Type B pancreatic cell (in vitro differentiated cells): ENCODE measurements at places on chromosomes 1 and 21. TPM values are rescaled to one million over a fixed set of nuclear protein-coding genes. Genes with fewer than 3 reads are reported as not detected.

The WNT2B gene
- total RNA-seq: 2.7 and 41.0 TPM in 2 replicates

The TMEM269 gene
- 0.41 and 0.57 TPM in 2 replicates for total RNA-seq

The SEC16B gene
- total RNA-seq: 0.69 and 1.3 TPM in 2 replicates

The SLC2A5 gene
- total RNA-seq: 2.7 and 10.7 TPM in 2 replicates

The RYR2 gene
- 0.58 and 1.0 TPM in 2 replicates for total RNA-seq

The OR2L3 gene
- not detected in 2 replicates for total RNA-seq

The PNRC2 gene
- total RNA-seq: 132 and 146 TPM in 2 replicates

DNA sequence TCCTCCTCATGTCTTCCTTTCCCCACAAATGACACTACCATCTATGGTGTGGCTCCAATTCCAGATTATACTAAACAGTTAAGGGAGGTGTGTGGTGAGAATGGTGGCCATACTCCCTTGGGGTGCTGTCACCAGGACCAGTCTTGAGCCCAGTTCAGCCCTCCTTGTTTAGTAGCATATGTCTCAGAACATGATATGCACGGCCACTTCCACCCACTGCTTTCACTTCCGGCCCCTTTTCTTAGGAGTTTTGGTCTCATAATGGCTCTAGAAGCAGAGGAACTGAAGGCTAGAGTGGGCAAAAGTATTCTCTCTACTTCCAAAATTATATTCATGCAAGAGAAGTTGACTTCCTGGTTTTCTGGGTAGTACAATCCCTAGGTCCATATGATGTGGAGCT is 45.3 kb upstream of the CACNA1E start:
- no peak for DNase-seq
- H3K36me3 ChIP-seq: no peaks in the 10 kb centered on the region
- no peak overlapping the region for H3K27ac ChIP-seq
- peaks cover 30% of the 10 kb centered on the region for H3K27me3 ChIP-seq

- H3K27me3 ChIP-seq: no peaks in the 10 kb centered on the region
- H3K27ac ChIP-seq: peak overlapping the region; percentile 80
- peak overlapping the region; percentile 97 for H3K4me3 ChIP-seq
- H3K4me1 ChIP-seq: peaks cover 11% of the 10 kb centered on the region
- no peak for DNase-seq
Measured at GRCh38 chr1:11058595-11059154, 1.1 kb downstream of the SRM start.

DNA sequence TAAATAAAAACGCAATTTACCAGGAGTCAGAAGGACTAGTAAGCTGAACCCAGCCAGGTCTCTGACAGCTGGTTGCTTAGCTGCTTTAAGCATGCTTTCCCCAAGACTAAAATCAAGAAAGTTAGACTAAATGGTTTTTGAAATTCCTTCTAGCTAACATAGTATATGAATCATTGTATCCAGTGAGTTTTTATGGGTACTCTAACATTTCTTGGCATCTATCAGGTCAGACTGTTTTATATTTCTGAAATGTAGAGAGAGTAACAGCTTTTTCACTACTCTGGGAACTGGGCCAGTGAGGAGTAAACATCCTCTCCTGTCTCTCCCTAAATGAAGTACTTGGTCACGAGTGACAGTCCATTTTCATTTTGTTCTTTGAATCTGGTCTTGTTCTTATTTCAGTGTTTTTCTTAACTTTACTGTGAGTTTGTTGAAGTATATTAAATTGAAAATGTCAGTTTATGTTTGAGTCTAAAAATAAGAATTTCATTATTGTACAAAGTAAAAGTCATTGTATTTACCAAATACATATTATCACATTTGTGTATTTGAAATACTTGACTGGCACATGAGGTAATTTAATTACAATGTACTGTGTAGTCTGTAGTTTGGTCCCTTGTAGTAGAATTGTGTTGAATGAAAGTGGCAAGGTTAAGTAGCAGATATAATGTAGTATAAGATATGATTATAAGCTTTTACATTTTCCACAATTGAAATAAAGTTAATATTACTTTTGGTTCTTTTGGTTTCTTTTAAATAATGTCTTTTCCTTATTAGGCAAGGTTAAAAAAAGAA is 47.6 kb downstream of the PKN2 start:
- H3K4me1 ChIP-seq: peaks cover 15% of the 10 kb centered on the region
- no peaks in the 10 kb centered on the region for H3K27me3 ChIP-seq
- no peak overlapping the region for H3K4me3 ChIP-seq
- H3K36me3 ChIP-seq: peaks cover 33% of the 10 kb centered on the region

DNA sequence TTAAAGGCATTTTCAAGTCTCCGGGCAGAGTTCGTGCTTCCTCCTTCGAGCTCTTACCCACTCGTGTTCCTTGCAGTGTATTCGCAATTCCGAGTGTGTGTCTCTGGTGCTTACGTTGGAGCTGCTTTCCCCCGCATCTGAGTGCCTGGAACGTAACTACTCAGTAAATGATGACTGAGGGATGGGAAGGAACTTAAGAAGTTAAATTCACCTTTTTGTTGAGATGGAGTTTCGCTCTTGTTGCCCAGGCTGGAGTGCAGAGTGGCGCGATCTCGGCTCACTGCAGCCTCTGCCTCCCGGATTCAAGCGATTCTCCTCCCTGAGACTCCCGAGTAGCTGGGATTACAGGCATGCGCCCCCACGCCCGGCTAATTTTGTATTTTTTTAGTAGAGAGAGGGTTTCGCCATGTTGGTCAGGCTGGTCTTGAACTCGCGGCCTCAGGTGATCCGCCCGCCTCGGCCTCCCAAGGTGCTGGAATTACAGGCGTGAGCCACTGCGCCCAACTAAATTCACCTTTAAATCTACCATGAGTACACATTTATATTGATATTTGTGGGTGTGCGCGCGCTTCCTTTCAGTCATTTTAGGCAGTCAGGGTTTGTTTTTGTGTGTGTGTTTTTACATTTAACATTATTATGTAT is 837 bp downstream of the NDUFS5 start:
- H3K4me1 ChIP-seq: peaks cover 8% of the 10 kb centered on the region
- no peaks in the 10 kb centered on the region for H3K27me3 ChIP-seq
- H3K4me3 ChIP-seq: peak overlapping the region; percentile 96
- H3K36me3 ChIP-seq: peaks cover 14% of the 10 kb centered on the region

GRCh38 chr1:156936721-156937220 is 16.3 kb downstream of the LRRC71 start:
- no peak overlapping the region for H3K4me3 ChIP-seq
- peaks cover 17% of the 10 kb centered on the region for H3K36me3 ChIP-seq
- peaks cover 5% of the 10 kb centered on the region for H3K27me3 ChIP-seq
- no peak overlapping the region for H3K27ac ChIP-seq
- peaks cover 6% of the 10 kb centered on the region for H3K4me1 ChIP-seq

DNA sequence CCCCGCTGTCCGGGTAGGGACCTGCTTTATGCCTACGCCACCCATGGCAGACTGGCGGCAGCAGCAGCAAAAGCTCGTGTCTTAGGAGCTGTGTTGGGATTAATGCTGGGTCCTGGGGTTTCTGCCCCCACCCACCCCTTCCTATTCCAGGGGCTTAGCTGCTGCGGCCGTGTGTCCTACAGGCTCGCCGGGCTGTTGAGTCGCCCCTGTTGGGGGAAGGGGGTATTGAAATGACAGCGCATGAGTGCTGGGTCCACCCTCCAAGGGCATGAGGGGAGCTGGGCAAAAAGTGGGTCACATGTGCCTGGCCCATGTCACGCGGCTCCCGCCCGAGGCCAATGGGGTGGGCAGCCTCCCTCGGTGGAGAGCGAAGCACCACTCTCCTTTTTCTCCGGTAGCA is 118.3 kb upstream of the COL6A1 start:
- no peak overlapping the region for H3K27ac ChIP-seq
- H3K27me3 ChIP-seq: peaks cover 9% of the 10 kb centered on the region
- H3K4me3 ChIP-seq: no peak overlapping the region

DNA sequence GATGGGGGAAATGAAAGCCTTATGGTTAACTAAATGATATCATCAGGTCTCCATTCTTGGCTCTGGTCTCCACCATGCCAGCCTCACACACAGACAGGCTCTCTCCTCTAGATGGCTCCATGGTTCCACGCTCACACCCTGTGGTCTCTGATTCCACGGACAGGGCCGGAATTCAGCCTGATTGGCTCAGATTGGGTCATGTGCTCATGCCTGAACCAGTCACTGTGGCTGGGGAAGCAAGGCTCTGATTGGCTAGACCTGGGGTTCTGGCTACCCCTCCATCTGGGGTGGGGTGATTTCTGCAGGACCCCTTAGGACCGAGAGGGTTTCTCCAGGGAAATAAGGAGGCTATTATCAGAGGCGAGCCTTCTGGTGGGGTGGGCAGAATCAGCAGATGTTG is 277.0 kb downstream of the PTPRU start:
- no peaks in the 10 kb centered on the region for H3K4me1 ChIP-seq
- H3K27ac ChIP-seq: no peak overlapping the region
- no peaks in the 10 kb centered on the region for H3K36me3 ChIP-seq
- peaks cover 20% of the 10 kb centered on the region for H3K27me3 ChIP-seq
- DNase-seq: peak; percentile 53

GRCh38 chr1:41432481-41433280 is 51.8 kb downstream of the EDN2 start:
- no peak overlapping the region for H3K27ac ChIP-seq
- DNase-seq: peak; percentile 87
- H3K4me3 ChIP-seq: no peak overlapping the region
- no peaks in the 10 kb centered on the region for H3K36me3 ChIP-seq

GRCh38 chr1:60280819-60281218 is 207.2 kb upstream of the C1orf87 start:
- H3K4me1 ChIP-seq: peaks cover 20% of the 10 kb centered on the region
- H3K27ac ChIP-seq: no peak overlapping the region
- H3K4me3 ChIP-seq: no peak overlapping the region
- no peaks in the 10 kb centered on the region for H3K27me3 ChIP-seq
- no peak for DNase-seq
